ENCODE measurements at places on chromosomes 5 and 9.
A peak's percentile ranks its signal among the peaks of the same experiment; 100 is the strongest.

GRCh38 chr5:3234566-3234965 lies 361.1 kb upstream of the IRX1 start:
- DNase-seq = no peak

- no peak for DNase-seq
Observed at GRCh38 chr5:101943784-101944183, 352.3 kb downstream of the SLCO4C1 start.

DNA sequence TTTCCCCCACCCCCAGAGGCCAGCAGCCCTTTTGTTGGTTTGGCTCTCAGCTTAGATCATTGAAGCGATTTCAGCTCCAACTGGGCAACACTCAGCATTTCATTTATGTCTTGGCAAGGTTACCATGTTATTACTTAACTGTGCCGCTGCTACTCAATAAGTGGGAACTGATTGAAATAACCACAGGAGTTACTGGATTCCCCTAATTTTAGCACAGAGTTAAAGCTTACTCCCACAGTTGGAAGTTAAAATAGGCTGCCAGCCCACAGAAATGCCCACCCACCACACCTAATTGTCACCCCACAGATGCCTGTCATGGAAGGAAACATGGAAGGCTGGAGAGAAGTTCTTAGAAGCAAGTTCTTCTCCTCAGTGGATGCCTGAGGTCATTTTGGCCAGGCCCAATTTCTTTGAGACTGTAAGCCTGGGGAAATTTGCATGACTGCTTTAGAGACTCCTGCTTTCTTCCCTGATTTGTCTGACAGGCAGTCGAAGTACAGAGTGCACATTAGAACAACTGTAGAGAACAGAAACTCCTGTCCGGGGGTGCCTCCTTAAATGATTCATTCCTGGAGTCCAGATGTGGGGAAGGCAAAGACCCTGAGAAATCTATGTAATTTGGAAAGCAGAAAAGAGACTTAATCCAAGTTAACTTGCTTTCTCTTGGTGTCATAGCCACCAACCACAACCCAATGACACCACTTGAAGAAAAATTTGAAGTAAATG lies 370.0 kb downstream of the ZSWIM6 start:
- peak; percentile 82 for DNase-seq

GRCh38 chr9:1028501-1029190 lies 21.5 kb upstream of the DMRT2 start:
- DNase-seq = no peak

GRCh38 chr9:136820971-136821825 lies 13.4 kb downstream of the RABL6 start:
- no peak for DNase-seq

DNA sequence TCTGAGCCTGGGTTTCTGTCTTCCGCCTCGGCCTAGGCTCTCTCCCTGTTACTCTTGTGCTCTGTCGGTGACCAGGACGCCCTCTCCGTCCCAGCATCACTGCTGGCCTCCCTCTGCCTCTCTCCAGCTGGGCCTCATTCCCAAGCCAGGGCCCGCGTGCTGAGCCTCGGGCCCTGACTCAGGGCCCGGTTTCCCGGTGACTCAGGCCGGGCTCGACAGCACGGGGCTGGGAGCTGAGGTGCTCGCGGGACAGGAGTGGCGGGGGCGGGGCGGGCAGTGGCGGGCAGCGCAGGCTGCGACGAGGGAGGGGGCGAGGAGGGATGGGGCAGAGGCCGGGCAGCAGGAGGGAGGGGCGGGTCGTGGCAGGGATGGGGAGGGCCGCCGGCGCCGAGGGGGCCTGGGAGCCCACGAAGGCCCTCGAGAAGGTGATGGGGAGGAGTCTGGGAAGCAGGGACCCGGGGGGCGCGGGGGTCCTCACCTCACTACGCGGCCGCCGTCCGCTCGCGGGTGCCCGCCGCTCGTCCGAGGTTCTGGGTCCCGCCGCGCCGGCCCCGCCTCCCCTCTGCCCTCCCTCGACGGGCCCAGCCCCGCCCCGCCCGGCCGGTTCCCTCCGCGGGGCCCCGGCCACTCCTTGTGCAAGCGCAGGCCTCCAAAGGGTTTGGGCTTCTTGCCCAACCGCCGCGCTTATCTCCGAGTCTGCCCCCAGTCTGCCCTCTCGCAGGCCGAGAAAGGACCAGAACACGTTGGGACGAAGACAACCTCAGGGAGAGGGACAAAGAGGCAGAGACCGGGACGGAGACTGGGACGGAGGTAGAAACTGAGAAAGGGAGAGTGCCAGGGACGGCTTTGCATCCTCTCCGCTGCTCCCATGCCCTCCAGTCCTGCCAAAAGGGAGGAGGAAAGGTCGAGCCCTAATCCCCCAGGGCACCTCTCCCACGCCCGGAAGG lies at the start of gene ARAP3:
ARAP3 (minus strand) TSS at position 536 of the 947 bp plus-strand sequence. CDS start 1,744 bp downstream, outside the sequence.
- no peak for DNase-seq

GRCh38 chr5:9533096-9533495 lies 12.8 kb downstream of the SEMA5A start:
- no peak for DNase-seq

DNA sequence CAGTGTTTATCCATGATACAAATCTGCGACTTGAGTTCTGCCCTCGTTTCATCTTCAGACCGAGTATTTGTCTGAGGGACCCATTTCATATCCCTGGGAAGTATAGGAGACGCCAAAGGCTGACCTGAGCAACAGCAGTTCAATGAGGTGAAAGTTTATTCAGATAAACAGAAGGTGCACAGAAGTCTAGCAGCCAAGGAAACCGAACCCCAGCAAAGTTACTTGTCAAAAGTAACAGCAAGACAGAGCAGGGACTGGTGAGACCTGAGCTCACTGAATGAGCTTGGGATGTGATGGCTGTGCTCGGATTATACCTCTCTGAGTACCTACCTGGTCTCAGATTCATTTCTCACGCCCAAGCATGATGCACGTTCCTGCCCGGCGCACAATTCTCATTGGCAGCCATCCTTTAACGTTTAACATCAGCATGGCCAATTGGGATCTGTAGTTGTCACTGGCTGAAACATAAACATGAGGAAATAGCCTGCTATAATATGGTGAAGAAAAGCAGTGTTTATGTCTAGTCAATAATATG lies 599 bp downstream of the LYRM7 start:
- no peak for DNase-seq

DNA sequence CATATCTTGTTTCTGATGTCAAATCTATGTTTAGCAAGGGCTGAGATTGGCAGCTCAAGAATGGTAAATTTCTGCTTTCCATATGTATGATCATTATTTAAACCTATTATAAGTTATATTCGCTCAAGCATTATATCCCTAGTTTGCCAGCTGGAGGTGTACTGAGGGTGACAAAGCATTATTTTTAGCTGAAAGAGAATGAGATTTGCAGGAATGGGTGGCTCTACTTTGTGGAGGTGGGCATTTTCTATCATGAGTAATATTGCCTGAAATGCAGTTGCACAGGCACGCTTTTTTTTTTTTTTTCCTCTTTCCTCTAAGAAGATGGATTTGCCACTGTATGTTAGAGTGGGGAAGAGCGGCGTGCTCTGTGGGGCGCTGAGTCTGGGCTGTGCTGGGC lies 393.8 kb downstream of the EBF1 start:
- DNase-seq = peak; percentile 56

GRCh38 chr9:124306098-124306735 lies 48.5 kb downstream of the NEK6 start:
- no peak for DNase-seq

- DNase-seq = no peak
Observed at GRCh38 chr5:128339585-128339984, 198.5 kb downstream of the FBN2 start.

DNA sequence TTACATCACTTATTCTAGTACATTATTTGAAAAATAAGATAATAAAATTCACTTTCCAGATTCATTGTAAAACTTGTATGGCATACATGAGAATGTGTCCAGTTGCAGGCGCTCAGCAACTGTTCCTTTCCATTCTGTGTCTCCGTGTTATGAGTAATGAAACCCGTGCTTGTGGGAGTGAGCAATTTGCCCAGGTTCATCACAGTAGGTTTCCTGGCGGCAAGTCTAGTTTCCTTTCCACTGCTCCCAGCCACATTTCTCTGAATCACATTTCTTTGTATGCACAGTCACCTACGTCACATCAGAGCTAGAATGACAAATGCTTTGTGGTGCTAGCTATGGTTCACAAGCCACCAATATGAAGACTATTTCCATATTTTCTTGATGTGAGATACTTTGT lies 39.9 kb downstream of the MOCS2 start:
- DNase-seq = no peak

DNA sequence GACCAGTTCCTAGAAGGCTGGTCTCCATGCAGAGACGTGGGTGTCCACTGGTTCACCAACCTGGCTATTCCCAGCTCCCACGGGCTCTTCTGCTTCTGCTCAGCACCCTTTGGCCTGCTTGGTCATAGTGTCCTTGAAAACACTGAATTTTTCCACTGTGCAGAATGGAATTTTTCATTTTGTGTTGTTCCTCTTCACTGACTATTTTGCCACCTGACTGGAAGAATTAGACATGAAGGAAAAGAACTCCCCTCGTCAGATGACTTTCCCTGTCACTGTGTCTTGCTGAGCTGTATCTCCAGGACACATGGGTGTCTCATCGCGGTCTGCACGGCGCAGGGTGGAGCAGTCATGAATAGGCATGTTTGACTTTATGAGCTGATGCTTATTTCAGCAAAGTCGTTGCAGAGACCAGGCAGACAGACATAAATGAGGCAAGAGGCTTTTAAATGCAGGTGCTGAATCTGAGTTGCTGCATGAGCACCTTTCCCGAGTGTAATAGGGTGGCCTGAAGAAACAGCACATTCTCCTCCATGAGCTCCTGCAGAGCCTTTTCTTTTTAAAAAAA lies 50.2 kb upstream of the SEMA4D start:
- DNase-seq = no peak

GRCh38 chr9:37550781-37551180 lies 25.4 kb downstream of the FBXO10 start:
- no peak for DNase-seq

GRCh38 chr5:137040641-137041340 lies 458.3 kb downstream of the SPOCK1 start:
- DNase-seq = no peak

DNA sequence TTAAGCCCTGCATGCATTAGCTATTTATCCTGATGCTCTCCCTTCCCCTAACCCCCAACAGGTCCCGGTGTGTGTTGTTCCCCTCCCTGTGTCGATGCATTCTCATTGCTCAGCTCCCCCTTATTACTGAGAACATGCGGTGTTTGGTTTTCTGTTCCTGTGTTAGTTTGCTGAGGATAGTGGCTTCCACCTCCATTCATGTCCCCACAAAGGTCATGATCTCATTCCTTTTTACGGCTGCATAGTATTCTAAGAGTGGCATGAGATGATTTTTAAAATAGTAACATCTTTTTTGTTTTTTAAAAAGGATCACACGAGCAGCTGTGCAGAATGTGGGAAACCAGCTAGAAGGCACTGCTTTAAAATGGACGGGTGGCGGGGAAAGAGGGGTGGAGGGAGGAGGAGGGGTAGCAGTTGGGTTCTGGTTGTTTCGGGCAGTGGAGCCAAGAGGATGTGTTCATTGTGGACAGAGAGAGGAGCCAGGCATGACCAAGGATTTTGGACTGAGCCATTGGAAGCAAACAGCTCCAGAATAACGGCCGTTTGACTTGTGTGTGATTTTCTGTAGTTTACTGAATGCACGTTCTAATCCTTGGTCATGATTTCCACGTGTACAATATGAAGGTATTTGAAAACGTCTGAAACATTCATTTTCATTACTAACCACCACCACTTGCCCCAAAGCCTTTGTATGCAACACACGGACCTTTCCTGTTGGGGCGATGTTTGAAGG lies 1.7 kb upstream of the TENT4A start:
- DNase-seq = no peak

- no peak for DNase-seq
Observed at GRCh38 chr5:35838370-35839042, 18.2 kb upstream of the IL7R start.

DNA sequence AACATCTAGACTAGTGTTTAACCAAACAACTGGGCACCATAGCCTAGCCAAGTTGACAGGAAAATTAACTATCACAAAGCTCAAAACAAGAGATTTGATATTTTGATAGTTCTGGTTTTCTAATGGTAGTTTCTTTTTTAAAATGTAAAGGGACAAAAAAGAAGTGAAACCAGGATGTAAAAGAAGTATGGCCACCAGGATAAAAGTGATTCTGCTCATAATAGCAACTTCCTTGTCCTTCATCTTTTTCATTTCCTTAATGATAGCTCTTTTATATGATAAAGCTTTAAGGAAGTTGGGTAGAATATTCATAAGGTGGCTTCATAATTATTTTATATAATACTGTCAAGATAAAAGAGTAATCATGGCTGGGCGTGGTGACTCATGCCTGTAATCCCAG lies 139.1 kb downstream of the BASP1 start:
- DNase-seq = no peak

DNA sequence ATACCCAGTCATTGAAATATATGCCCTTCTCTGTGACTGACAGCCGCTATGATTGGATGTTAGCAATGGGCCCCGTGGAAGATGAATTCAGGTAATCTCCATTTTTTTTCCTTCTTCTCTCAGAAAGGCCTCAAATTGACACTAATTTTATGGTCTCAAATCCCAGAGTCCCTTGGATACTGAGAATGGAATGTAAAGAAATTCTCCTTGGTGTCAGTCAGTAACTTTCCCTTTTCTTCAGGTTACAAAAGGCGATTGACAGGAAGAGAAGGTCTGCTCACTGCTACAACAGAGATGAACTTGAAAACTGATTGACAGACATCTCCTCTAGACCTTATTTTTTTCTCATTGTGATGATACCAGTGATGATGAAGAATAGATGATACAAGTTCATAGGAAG lies 748.3 kb downstream of the MAT2B start:
- DNase-seq = no peak

DNA sequence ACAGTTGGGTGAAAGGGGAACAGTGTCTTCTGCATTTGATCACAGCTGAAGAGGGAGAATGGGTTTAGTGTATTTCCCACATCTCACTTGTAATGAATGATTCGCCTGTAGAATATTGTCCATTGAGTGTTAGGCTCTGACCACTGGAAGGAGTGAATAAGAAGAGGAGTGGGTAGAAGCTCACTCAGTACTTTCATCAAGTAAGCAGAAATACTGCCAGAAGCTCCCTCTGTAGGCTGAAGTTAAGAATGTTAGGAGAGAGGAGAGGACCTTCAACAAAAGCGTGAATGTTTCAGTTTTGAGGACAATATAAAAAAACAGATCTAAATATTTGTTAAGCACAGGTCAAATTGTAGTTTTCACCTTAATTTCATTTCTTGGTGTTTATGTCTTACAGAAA lies 27.5 kb downstream of the FSD1L start:
- DNase-seq = peak; percentile 17

All from putamen (tissue), 1 donor.